Heart left ventricle (tissue), 16 donors: ENCODE measurements at places on chromosomes 1 and 21.

GRCh38 chr1:244662599-244662998 is 9.7 kb downstream of the DESI2 start:
- DNase-seq = no peak

DNA sequence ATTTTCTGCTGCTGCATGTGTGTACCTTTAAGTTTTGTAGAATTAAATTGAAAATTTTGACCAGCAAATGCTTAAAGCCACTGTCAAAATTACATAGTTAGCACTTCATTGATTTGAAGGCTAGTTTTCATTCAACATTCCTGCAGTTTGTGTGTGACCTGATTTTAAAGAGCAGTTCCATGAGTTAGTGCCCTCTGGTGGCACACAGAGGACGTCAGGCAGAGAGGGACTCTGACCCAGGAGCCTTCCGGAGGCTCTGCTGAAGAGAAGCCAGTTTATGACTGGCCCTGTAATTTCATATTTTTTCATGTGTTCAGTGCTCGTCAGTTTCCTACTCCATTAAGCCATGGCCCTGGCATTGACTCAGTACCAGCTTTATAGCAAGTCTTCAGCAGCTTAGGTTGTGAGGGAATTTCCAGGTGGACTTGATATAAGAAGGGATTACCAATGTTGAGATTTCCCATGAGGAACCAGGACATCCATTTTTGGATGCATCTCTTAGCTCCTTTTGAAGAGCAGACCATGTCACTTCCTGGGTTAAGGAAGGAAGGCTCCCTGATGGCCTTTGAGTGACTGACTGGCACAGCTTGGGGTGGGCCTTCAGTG is 104.7 kb downstream of the CAMTA1 start:
- peak; percentile 39 for DNase-seq

- peak; percentile 51 for DNase-seq
Observed at GRCh38 chr1:37498872-37499617, 15.5 kb downstream of the MEAF6 start.

DNA sequence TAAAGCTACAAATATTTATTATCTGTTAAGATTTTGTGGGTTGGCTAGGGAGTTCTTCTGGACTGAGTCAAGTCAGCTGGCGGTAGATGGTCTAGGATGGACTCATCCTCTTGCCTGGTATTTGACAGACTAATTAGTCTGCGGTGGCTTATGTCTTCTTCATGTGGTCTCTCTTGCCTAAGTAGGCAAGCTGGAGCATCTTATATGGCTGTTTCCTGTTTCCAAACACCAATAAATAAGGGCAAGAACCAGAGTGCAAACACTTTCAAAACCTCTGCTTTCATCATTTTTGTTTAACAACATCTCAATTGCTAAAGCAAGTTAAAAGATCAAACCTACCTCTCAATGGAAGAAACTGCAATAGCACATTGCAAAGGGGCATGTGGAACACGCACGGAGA is 484.8 kb downstream of the PTPRC start:
- no peak for DNase-seq

DNA sequence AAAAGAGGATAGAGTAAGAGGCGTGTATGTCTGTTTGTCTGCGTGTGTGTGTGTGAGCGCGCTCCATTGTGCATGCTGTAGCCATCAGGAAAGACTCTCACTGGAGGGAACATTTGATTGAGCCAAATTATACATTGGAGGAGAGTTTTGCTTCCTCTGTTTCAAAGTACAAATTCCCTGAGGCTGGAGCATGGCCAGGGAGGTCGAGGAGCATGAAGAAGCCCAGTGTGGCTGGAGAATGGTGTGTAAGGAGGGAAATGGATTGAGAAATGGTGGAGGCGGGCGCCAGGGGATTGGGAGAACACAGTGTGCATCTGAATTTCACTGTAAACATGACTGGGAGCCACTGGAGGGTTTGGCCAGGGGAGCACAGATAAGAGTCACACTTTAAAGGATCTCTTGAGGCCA is 22.1 kb upstream of the EFNA1 start:
- peak; percentile 47 for DNase-seq

DNA sequence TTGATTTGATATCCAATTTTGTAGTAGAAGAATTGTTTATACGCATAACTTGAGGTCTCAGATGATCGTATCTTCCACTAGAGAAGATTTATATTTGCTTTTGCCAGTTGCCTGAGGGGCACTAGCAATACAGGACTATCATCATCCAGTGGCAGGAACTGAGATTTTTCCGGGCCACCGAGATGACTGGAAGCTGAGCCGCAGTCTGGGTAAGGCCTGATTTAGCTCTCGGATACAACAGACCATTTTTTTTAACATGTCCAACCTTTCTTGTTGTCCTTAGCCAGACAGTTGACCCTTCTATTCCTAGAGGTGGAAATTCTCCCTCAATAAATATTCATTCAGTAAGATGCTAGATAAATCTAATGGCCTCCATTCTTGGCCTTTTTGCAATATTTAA is 25.4 kb upstream of the GUCA2B start:
- DNase-seq = no peak

DNA sequence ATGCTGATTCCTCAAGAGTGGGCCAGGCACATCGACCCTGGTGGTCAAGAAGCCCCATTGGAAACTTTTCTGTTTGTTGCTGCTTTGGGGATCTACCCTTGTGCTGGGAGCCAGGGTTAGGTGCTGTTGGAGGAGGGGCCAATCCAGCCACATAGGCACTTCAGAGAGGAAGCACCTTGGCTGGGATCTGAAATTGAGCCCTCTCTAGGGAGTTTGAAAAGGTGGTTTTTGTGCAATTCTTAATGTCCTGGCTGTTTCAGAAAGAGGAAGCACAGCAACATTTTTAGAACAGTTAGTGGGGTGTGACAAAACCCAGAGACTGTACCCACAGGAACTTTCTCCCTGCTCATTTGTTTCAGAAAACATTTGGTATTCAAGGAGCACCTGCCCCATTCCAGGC is 17.2 kb upstream of the BEND5 start:
- DNase-seq = no peak

DNA sequence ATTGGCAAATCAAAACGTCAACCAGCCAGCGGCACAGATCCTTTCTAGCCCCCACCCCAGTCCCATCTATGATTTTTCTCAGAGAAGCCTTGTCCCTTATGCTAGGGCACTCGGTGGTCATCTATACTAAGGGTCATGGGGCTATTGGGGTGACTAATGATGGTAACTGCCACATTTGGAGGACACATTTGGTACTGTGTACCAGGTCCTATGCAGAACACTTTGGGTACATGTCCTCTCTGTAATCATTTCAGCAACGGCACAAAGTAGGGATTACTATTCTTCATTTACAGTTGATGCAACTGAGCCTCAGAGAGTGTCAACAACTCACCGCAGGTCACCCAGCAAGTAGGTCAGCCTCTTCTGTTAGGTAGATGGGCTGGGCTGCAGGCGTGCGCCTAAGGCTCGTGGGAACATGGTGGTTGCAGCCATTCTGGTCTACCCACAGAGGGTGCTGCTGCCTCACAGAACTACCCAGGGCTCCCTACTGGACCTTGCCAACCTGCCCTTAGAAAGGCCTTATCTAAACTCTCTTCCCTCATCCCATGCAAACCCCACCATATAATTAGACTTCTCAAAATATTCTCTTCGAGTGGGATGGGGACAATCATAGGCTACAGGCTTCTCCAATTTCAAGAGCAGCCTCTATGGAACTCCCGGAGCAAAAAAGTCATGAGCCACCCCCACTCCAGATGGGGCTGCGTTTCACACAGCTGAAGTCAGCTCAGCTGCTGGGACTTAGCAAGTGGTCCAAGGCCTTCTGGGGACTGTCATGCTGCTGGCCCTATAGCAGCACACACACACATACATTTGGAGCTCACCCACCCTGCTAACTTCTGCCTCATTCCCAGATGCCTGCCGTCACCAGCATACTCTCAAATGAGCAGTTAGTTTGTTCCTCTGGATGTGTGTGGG is 5.8 kb upstream of the SDHB start:
- DNase-seq = peak; percentile 53

- no peak for DNase-seq
Observed at GRCh38 chr21:26227130-26227529, 56.6 kb upstream of the APP start.

DNA sequence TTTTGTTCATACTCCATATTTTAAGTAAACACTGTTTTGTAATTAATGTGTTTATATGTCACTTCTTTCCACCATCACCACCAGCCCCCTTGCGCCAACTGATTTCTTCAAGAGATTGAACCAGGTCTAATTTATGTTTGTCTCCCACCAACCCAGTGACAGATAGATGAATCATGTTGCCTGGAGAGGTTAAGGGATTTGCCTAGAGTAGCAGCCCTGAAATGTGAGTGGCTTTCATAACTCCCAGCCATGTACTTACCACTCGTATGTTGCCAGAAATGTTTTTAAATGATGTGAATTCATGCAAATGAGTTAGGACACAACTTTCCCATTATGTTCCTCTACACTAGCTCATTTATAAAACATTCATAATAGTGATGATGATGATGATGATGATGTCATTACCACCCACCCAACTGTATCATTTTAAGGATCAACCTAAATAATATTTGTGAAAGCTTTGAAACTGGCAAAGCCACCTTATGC is 86.9 kb downstream of the LRRC8D start:
- no peak for DNase-seq

GRCh38 chr21:42304556-42305454 is 10.4 kb downstream of the TFF3 start:
- no peak for DNase-seq

- no peak for DNase-seq
Observed at GRCh38 chr1:43005460-43006361, 47.0 kb upstream of the SLC2A1 start.

DNA sequence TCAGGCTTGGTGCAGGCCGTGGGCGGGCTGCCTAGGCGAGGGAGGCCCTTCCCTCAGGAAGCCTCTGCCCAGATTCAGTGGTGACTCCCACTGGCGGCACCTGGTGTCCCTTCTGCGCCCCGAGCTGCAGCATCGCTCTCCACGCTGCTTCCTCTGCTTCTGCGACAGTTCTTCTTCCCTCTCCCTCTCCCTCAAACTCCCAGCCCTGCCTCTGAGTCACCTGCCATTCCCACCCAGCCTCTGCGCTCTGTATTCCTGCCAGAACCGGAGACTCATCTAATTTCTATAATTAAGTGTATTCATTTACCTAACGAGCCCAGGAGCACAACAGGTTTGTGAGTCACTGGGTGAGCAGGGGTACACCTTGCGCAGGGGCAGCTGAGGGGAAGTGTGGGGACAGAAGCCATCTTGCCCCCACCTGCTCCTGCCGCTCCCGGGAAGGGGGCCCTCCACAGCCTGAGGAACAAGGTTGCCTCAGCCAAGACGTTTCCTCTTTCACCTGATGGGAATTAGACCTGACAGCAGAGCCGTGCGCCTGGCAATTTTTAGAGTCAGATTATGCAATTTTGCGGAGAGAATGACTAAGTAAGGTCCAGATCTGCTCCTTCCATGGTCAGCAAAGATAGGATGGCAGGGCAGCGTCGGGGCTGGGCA is 19.4 kb downstream of the KCNC4 start:
- no peak for DNase-seq

DNA sequence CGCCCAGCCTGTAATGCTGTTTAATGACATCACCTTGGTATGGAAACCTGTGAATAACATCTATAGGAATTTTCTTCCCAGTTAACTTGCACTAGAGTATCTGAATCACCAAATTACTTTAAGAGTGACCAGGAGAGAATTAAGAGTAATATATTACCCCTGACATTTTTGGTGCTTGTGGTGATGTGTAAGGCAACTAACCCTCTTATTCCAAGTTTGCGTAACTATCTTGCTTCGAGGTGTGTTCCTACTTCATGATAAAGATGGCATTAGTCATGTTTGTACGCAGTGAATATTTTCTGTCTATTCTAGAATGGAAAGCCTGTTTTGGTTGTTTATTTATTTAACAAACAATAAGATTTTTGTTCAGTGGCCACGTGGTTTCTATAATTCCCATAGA is 131.3 kb downstream of the ZP4 start:
- no peak for DNase-seq

- no peak for DNase-seq
Observed at GRCh38 chr1:219710529-219711194, 97.8 kb upstream of the ZC3H11B start.

DNA sequence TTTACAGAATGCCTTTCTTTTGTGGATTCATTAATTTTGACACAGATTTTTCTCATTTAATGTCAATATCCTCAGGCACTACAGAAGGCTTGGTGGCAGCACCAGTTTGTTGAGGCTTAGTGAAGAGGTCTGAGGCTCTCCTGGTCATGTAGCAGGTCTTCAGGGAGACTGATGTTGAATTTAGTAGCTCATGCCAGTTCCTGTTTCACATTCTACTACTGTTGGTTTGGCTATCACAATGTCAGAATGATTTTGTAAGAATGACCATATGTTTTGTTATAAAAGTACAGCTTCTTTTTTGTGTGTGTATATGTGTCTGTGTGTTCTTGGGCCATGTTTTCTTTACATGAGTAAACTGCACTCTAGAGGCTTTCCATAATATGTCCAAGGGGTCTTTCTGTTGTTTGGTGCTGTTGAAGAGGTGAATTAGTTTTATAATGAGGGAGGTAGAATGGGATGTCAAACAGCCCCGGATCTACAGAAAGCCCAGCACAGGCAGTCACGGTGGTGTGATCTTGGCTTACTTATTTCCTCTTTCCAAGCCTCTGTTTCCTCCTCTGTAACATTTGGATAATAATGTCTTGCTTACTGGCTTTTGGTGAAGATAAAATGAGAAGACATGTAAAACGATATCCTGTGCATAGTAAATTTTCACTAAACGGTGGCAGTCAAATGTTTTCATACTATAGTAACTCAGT is 32.0 kb downstream of the C1orf21 start:
- no peak for DNase-seq

DNA sequence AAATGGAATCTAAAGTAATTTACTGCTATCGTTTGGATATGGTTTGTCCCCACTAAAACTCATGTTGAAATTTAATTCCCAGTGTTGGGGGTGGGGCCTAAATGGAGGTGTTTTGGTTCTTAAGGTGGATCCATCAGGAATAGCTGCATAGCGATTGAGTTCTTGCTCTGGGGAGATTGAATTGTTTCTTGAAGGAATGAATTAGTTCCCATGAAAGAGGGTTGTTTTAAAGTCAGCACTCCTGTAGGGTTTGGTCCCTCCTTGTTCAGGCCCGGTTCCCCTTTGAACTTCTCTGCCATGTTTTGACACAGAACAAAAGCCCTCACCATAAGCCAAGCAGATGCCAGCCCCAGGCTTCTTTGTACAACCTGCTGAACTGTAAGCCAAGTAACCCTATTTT is 170.9 kb downstream of the COL11A1 start:
- no peak for DNase-seq

DNA sequence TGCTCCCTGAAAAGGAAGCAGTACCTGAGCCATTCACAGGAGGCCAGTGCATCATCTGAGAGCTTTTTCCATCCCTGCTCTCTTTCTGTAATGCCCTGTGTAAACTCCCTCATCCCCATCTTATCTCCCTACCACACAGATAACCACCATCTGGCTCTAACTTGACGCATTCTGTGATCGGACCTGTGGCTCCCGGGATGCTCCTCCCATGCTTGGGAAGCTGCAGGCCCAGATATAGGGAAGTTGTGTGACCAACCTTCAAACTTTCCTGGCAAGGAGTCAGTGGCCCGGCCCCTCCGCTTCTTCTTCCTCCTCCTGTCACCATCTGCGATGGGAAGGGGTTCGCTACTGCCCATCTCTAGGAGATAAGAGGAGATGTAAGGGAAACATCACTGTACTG is 21.1 kb downstream of the MKNK1 start:
- DNase-seq = no peak
